ENCODE measurements at places on chromosomes 5 and 9.

DNA sequence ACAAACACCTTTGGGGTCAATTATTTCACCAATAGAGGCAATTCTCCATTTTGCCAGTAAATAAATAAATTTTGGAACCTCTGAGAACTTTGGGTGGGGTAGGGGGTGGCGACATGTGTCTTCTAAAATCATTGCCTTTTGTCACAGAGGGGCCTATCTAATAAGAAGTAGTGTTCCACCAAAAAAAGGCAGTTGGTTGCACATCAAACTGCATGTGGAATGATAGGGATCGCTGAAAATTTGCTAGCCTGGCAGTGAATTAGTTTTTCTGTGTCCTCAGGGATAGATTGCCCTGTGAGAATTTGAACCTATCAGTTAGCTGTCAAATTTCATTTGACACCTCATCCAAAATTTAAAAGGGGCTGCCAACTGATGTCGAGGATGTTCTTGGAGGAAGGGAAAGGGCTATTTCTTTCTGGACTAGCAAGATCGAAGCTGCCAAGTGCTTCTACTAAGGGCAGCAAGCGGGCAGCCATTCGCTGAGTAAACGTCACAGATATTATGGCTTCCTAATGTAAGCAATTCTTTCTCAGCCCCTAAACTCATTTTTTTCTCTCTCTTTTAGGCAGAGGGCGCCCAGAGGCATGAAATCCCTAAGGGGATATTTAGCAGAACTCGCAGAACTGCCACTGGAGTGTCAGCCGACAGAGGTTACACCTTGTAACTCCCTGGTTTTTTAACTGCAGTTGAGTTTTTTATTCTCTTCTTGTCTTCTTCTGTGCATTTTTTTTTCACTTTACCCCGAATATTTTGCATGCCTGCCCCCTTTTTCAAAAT is 2208.1 kb upstream of the WWC1 start:
- DNase-seq = no peak

GRCh38 chr5:151750121-151750520 is 8.3 kb downstream of the ATOX1 start:
- no peak for DNase-seq

- DNase-seq = no peak
Observed at GRCh38 chr5:41770799-41771198, 99.4 kb downstream of the OXCT1 start.

- DNase-seq = no peak
Observed at GRCh38 chr5:10115669-10116068, 134.0 kb downstream of the ATPSCKMT start.

DNA sequence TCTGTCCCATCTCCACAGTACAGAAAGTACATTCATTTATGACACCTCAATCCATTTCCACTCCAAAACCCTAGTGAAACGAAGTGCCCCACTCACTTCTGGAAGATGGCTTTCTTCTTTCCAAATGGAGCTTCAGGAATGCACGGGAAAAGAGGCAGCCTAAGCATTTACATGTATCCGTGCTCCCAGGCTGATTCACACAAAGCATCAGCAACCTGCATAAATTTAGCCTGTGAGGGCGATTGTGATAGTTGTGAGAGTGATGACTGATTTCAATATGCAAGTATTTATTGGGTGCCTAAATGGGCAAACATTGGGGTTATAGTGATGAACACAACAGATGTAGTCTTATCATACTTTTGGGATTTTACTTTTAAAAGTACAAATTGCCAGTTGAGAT is 86.6 kb downstream of the PLPPR1 start:
- DNase-seq = no peak

GRCh38 chr5:42230839-42231238 is 192.4 kb upstream of the GHR start:
- DNase-seq = no peak
